Fibroblast of skin of left quadriceps (primary cell): ENCODE measurements at places on chromosomes 1 and 21.
A peak's percentile ranks its signal among the peaks of the same experiment; 100 is the strongest.

GRCh38 chr1:39391691-39392679, 99.5 kb upstream of the BMP8A start:
- DNase-seq: peak; percentile 67

GRCh38 chr21:28699596-28700259, 292.9 kb downstream of the LTN1 start:
- DNase-seq: no peak

GRCh38 chr1:29410476-29410875, 174.2 kb downstream of the PTPRU start:
- no peak for DNase-seq

DNA sequence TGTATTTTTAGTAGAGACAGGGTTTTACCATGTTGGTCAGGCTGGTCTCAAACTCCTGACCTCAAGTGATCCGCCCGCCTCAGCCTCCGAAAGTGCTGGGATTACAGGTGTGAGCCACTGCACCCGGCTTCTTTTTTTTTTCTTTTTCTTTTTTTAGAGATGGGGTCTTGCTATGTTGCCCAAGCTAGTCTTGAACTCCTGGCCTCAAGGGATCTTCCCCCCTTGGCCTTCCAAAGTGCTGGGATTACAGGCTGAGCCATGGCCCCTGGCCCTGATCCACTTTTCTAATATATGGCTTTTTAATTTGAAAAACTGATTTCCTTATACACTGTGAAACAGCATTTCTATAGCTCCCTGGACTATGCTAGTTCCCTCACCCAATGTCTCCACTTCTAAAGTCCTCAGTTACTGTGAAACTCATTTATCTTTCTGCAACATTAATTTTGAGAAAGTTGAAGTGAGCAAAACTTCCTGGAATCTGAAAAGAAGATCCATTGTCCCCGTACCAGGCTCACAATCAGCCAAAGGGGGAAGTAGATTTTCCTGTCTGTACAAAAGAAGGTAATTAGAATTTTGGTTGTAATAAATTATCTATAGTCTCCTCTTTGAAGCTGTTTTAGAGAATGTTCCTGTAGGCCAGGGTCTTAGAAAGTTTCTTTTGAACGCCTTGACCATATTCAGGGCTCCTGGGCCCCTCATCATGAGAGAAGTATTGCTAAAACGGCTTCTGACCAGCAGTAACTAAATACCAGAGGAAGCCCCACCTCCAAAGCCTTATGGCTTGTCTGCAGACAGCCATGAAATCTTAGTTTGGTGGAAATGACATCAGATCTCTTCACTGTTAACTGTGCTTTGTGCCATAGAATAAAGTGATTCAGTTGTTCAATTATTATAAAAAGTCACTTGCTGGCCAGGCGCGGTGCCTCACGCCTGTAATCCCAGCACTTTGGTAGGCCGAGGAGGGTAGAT, 34.9 kb downstream of the DEGS1 start:
- no peak for DNase-seq

GRCh38 chr1:3863231-3863935, 6.1 kb downstream of the DFFB start:
- no peak for DNase-seq

DNA sequence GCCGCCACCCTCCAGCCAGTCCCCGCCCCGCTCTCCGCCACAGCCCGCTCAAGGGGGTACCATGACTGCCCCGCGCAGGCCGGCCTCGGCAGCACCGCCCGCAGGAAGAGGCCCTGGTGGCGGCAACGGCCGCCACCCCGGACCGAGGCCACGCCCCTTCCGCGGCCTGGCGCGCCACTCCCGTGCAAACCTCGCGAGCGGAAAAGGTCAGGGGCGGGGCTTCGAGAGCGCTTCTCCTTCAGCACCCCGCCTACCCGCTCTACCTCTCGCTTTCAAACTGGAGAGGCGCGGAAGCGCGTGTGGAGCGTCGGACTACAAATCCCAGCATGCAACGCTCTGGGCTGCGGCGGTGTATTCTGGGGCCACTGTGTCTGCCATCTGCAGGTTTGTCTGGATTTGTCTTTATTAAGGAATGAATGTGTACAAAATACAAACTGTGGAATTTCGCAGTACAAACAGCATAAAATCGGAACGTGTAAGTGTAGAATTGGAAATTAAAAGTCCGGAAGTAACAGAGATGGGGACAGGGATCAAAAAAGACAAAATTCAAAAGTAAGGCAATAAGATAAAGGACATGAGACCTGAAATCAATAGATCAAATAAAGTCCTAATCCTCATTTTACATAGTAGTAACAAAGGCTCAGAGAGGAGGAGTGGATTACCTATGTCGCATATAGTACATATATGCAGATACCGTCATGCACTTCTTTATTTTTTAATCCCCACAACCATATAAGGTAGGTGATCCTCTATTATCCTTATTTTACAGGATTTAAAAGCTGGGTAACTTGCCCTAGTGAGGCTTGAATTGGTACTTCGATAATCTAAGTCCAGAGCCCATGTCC, 464 bp upstream of the ADSS2 start:
- peak; percentile 99 for DNase-seq

GRCh38 chr1:59418363-59419144, 121.7 kb downstream of the FGGY start:
- DNase-seq: no peak

DNA sequence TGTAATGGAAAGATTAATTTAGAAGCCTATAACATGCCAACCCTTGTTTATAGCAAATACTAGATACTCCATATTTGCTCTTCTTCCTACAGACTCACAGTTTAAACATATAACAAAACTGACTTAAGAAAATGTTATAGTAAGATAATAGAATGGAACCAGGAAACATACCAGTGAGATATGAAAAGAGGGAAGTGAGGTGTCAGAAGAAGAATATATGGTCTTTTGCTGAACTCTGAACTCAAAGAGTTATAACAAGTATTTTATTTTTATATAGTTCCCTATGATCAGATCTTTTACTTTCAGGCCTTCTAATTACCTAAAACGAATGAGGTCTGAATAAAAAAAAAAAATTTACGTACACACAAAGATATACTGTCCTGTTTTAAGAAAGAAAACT, 20.9 kb downstream of the TMED5 start:
- DNase-seq: no peak

DNA sequence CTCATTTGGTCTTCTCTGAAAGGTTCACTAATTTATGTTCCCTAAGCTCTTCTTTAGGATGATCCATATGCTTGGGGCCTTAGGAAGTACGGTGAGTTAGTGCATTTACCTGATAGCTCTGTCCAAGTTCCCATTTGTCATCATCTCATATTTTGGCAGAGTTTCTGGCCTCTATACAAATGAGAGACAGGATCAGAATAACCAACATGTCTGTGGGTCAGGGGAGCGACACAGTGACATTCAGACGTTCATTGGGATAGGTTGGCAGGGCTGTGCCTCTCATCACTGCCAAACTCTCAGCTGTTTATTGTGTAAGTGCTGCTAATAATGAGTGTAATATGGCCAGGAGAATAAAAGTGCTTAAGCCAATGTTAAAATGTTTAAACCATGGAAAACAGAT, 561.1 kb upstream of the ZRANB2 start:
- no peak for DNase-seq

DNA sequence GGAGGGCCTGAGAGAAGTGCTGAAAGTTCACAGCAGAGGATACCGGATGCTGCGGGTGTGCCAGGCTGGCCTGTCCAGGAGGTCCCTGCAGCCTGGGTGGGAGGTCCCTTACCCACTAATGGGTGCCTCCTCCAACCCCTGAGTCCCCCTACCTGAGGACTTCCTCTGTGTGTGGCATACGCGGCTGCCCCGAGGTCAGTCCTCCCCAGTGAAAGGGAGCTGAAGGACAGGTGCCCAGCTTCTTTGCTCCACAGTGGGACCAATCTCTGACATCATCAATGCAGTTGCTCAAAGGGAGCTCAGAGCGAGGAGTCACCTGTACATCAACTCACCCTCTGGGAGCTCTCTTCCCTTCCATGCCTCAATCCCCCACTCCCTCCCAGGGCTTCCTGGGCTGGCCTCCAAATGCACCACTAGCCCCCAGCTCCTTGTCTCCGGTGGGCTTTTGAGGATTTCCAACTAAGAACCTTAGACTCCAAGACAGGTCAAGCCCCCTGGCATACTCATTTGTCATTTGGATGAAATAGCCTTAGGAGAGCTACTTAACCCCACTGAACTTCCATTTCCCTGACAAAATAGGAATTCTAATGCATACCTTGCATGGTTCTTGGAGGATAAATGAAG, 53.9 kb downstream of the PDE9A start:
- no peak for DNase-seq

DNA sequence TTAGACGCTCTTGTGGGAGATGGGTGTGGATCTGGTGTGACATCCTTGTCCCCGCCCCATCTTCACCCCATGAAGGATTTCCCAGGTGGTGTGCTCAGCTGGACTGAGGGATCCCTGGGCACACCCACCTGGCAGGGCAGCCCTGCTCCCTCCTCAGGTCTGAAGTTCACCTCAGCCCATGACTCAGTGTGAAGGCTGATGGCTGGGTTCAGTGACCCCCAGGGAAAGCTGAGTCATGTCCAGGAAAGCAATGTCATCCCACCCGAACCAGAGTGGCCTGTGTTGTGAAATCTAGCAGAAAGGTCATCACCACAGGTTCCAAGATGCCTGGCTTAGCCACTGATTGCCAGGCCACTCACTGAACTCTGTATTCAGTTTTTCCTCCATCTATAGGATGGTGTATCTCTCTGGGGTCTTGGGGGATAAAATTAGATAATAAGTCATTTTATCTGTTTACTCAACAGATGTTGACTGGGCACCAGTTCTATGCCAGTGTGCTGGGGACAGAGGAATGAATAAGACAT, 97.7 kb upstream of the JUN start:
- no peak for DNase-seq

DNA sequence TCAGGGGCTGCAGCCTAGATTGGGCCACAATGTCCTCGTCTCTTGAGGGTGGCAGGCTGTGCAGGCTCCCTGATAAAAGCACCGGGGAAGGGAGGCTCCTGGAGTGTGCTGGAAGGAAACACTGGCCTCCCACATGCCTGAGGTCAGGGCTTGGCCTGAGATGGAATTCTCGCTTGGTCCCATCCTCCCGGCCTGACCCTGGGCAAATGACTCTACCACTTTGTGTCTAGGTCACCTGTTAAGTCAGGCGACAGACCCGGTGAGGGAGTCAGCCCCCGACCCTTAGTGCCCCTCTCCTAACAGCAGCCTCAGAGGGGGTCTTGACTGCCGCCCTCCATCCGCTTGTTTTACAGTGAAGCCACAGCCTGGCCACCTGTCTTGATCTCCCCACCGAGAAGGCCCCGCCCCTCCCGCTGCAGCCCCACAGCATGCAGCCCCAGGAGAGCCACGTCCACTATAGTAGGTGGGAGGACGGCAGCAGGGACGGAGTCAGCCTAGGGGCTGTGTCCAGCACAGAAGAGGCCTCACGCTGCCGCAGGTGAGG, 2.5 kb downstream of the SMIM1 start:
- no peak for DNase-seq

DNA sequence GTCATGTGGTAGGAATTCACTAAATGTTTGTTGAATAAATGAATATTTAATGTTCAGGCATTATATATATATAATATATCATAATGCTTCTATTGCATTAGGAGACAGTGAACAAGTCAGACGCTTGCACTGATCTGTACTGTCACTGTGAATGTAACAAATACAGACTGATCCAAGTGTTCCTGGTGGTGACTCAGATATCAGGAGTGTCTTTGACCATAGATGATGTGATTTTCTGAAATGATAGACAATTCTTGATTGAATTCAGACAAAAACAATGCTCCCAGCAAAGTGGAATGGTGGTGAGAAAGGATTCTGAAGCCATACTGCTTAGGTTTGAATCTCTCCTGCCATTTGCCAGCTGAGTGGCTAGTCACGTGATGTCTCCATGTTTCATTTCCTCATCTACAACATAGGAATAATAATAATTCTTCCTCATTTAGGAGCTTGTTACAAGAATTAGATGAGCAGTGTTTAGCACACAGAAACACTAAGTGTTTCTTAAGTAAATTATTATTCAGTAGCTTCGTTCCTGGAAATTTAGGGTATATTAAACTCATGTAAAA, 71.0 kb downstream of the OLFML2B start:
- no peak for DNase-seq

GRCh38 chr21:43361493-43362296, 65.2 kb downstream of the SIK1 start:
- peak; percentile 50 for DNase-seq

GRCh38 chr1:72288886-72289285, 6.5 kb upstream of the NEGR1 start:
- no peak for DNase-seq

GRCh38 chr1:109639841-109640184, 16.1 kb upstream of the GSTM4 start:
- DNase-seq: no peak

- DNase-seq: no peak
These were observed 11.0 kb upstream of the DENND1B start for GRCh38 chr1:197786280-197786679.

GRCh38 chr1:53905509-53905908, 11.5 kb downstream of the DIO1 start:
- DNase-seq: no peak

DNA sequence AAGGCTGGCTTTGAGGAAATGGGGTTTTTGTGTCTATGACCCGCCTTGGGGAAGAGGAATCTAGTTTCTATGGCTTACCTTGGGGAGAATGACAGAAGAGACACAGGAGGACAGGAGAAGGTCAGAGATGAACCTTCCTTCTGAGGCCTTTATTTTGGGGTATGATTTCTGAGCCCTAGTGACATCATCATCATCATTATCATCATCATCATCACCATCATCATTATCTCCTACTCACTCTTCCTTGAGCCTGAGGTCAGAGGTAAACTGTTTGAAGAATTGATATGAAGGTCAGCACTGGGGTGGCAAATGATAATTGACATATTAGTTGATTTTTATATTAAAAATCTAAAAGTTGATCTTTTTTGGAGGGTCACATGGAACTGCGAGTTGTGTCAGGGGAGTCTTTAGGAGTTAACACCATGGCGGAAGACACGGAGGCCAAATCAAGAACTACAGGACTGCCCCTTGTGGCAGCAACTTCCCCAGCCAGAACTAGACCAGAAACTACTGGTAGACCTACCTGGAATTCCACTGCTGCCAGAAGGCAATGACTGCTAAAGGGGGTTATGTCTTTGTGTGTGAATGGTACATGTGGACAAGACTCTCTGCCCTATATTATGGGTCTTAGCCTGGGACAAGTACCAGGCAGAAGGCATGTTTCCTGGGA, 49.8 kb upstream of the WLS start:
- no peak for DNase-seq

DNA sequence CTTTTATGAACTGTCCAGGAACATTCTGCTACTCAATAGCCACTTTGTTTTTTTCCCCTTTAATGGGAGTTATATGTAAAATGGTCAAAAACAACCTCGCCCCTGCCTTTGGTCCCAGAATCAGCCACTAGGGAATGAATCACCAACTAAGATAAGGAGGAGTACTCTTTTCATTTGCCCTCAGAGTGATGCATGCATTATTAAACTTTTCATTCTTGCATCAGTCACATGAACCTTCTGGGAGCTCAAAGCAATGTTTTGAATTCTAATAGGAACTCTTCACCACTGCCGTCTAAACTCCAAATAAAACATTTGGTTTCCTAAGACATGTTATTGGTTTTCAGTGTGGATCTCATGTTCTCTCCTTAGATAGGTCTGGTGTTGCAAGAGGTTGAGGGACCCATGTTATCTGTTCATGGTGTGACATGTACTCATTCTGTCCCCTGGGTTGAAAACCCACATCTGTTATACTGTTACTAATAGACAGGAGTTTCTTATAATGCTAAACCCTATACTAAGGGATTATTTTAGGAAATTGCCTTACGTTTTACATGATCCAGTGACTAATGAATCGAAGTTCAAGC, 17.8 kb upstream of the HSD17B7 start:
- DNase-seq: no peak
